Endodermal cell (in vitro differentiated cells): ENCODE measurements at places on chromosomes 2 and 18.

GRCh38 chr2:177029501-177029900, 183.1 kb upstream of the HNRNPA3 start:
- H3K36me3 ChIP-seq = no peaks in the 10 kb centered on the region
- H3K4me1 ChIP-seq = peaks cover 3% of the 10 kb centered on the region
- H3K27ac ChIP-seq = no peak overlapping the region

DNA sequence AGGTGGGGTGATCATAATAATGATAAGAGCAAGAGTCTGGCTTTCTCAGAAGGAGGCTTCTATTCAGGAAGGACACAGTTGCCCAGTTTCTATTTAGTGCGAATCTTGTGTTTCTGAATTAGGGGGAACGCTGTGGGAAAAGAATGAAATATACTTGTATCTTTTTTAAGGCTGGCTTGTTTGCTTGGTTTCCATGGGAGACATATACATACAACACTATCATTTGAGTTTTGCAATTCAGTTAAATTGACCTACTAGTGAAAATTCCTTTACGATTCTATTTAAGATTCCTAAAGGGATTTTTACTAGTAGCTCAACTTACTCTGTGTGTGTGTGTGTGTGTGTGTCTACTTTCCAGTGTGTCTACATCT, 24.7 kb upstream of the ANKRD62 start:
- H3K27me3 ChIP-seq = no peaks in the 10 kb centered on the region
- H3K36me3 ChIP-seq = no peaks in the 10 kb centered on the region
- DNase-seq = no peak

DNA sequence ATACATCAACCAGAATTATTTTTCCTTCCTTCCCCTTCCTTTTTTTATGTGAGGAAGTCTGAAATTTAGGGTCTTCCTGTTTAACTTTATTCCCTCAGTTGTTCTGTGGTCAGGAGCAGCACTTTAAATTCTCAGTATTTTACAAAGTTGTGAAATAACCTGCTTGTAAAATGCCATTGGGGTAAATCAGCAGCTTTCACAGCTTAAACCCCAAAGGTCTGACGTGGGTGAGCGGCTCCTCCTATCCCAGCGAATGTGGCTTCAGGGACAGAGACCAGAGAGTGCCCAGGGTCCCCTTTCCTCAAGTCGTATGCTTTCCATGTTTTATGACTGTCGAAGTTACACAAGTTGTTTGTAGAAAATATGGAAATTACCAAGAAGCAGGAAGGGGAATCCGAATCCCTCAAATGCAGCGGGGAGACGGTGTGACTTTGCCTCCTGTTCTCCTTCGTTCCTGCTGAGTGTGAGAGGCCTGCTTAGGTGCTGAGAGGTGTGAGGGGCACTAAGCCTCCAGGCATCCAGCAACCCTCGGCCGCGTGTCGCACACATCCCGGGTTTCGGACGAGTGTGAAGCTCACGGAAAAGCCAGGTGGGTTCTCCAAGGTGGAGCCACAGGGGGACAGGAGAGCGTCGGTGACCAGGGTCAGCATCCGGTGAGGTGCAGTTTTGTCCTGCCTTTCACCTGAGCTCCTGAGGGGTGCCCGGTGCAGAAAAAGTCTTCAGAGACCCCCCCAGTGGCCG, 10.8 kb upstream of the KCNG2 start:
- no peak for DNase-seq
- H3K27ac ChIP-seq = no peak overlapping the region
- H3K36me3 ChIP-seq = no peaks in the 10 kb centered on the region
- peaks cover 62% of the 10 kb centered on the region for H3K27me3 ChIP-seq

GRCh38 chr18:11165952-11166351, 16.6 kb upstream of the PIEZO2 start:
- no peaks in the 10 kb centered on the region for H3K36me3 ChIP-seq
- H3K27ac ChIP-seq = no peak overlapping the region
- H3K4me3 ChIP-seq = no peak overlapping the region
- H3K4me1 ChIP-seq = no peaks in the 10 kb centered on the region
- DNase-seq = no peak
- H3K27me3 ChIP-seq = no peaks in the 10 kb centered on the region

DNA sequence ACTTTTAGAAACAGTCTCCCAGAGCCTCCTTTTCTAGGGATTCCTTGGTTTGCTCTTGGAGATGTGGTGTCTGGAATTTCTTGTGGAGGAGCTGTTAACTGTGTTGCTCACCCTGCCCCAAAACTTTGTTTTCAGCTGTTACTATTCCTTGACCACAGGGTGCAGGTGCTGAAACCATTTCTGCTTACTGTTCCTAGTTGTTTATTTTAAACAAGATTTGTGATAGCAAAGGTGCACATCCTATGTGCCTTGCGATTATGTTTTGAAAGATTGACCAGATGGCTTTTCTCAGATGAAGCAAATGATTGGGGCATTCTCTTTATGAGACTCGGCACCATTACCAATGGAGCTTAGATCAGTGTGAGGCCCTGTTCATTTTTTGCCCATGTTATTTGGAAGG, 111.2 kb downstream of the RAB3GAP1 start:
- no peaks in the 10 kb centered on the region for H3K27me3 ChIP-seq
- no peak for DNase-seq
- no peaks in the 10 kb centered on the region for H3K4me1 ChIP-seq
- H3K27ac ChIP-seq = no peak overlapping the region

GRCh38 chr2:232343821-232344220, 34.7 kb upstream of the ALPP start:
- no peaks in the 10 kb centered on the region for H3K27me3 ChIP-seq
- no peak for DNase-seq
- no peak overlapping the region for H3K27ac ChIP-seq
- no peaks in the 10 kb centered on the region for H3K36me3 ChIP-seq
- no peak overlapping the region for H3K4me3 ChIP-seq
